CD4-positive, alpha-beta T cell treated with Interleukin-21 for 1 hour (primary cell): ENCODE measurements at places on chromosomes 16 and 17.

DNA sequence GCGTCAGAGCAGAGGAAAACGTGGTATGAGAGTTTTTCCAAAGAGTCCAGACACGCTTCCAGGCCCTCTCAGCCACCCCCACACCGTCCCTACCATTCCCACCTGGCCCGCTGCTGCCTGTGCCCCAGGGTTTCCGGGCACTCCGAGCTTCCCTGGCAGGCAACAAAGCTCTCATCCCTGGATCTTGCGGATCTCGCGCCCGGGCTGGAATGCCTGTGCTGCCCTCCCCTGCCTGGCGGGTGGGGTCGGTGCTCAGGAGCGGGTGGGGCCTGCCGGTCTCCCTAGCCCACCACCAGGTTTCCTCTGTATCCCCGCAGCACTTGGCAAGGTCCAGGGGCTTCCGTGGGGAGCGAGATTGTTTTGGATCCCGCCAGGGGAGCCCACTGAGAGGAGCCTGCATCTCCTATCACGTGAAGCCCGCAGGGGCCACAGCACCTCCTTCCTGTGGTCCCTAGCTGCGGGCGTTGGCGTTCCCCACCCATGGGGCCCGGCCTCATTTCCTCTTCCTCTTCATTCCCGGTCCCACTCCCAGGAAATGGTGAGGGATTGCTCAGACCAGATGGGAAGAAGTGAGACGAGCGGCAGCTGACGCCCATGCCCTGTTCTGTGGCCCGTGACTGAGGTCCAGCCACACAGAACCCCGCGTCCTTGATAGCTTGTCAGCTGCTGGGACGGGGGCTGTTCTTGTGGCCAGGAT is 11.0 kb downstream of the TBC1D24 start:
- no peak for DNase-seq

DNA sequence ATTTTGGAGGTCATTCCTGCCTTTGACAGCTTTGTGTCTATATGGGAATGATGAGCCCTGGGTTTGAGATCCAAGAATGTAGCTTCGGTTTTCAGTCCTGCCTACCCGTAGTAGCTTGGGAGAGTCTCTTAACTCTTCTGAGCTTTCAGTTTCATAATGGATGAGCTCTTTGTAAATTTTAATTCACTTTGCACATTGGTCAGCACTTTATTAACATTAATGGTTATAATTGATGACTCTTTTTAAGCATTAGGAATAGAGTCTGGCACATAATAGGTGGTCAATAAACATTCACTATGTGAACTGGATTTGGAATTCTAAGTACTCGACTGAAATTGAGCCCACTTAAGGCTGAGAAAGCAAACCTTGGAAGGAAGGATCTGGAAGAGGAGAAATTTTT is 17.3 kb downstream of the GPR139 start:
- DNase-seq: no peak

DNA sequence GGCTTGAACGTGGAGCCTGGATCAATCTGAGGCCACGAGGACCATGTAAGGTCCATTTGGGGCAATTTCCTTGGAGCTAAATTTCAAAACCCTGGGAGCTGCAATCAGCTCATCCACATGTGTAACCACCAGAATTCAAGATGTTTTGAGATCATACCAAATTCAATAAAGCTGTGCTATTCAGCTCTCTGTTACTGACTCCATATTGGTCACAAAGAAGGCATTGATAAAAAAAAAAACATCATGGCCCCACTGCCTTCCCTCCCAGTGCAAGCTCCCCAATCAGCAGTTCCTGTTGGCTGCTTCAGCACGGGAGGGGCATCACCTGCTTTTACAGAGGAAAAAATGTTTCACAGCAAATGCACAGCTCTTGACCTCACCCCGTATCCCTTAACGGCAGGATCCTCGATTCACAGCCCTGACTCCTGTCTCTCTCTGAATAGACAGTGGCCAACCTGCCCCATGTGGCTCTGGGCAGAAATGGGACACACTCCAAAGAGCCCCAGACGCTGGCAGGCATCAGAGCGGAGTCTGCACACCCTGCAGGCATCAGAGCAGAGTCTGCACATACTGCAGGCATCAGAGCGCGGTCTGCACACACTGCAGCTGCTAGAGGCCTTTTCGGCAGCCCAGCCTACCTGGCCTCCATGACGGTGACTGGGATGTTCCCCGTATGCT is 37.1 kb downstream of the FANCA start:
- DNase-seq: no peak

GRCh38 chr17:40168262-40168832 is 8.9 kb upstream of the RAPGEFL1 start:
- peak; percentile 76 for DNase-seq

GRCh38 chr17:6070913-6071511 is 833 bp downstream of the WSCD1 start:
- no peak for DNase-seq

DNA sequence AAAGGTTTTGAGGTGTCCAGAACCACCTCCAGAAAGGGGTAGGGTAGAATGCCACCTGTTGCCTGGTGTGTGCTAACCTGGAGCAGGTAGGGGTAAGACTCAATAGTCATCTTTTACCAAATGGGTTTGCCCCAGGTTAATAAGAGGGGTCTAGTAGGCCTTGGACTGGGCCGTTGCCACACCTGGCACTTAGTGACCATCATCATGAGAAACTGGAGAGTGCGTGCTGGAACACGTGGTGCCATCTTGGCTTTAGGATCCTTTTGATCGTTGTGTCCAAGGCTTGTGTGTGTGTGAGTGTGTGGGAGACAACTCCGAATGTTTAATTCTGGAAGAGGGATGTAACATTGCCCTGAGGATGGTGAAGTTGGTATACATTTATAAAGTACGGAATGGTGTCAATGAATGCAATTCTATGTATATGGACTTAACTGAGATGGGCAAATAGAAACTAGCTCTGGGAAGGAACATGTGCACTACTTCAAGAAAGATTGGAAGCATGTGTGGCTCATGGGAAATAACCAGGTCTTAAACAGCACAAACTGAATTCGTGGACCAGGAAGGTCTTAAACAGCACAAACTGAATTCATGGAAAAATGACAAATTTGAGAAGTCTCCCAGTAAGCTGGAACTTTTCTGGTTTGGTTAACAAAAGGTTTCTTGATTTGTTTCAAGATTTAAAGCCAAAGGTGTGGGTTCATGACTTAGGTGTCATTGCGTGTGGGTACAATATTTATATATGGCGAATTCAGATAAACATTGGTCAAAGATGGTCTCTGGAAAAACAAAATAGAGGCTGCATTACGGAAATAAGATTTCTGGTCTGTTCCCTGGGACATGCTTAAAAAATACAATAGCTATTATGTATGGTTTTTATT is 7.2 kb downstream of the FUS start:
- DNase-seq: no peak

GRCh38 chr17:66518677-66519076 is 216.3 kb downstream of the PRKCA start:
- DNase-seq: no peak

- DNase-seq: no peak
Measured at GRCh38 chr17:61641715-61642114, 50.7 kb upstream of the NACA2 start.

GRCh38 chr16:15573274-15573895 is 69.6 kb downstream of the MARF1 start:
- DNase-seq: no peak

DNA sequence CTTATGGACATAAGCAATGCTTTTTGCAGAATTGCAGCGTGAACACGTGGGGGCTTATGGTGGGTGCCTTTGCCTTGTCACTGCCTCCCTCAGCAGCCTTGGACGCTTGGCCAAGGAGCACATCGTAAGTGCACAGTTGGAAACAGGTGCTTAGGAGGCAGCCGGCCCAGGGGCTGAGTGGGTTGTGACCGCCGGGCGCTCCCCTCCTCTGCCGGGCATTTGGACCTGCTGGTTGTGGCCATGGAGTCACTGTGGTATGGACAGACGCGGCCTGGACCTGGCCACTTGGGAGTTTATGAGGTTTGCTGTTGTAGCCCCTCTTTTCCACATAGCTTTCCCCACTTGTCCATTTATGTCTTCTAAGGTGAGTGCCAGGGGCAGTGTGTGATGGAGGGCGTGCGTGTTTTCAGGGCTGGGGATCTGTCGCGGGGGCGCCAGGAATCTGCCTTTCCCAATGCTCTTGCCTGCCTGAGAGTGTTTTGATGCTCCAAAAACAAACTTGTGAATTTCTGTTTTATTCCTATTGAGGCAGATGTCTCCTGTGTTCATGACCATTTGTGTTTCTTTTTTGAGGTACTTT is 49.2 kb downstream of the PDPK1 start:
- DNase-seq: no peak

DNA sequence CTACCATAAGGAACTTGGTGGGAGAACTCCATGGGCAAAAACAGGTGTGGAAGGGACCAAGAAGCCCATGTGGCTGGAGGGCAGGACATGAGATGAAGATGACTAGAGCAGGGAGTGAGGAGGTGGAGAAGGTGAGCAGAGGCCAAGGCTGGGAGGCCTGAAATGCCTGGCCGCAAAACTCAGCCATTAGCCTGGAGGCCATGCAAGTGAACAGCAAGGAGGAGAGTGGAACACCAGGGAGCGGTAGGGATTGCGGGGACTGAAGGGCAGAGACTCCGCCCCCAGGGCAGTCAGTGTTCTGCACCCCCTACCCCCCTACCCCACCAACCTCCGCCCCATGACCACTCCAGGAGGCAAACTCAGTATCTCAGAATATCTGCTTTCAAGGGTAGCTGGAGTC is 17.0 kb downstream of the BCL7C start:
- DNase-seq: no peak

GRCh38 chr16:84194470-84195200 is 3.7 kb downstream of the ADAD2 start:
- DNase-seq: peak; percentile 22

GRCh38 chr16:57541754-57542435 is 548 bp upstream of the ADGRG5 start:
- no peak for DNase-seq

DNA sequence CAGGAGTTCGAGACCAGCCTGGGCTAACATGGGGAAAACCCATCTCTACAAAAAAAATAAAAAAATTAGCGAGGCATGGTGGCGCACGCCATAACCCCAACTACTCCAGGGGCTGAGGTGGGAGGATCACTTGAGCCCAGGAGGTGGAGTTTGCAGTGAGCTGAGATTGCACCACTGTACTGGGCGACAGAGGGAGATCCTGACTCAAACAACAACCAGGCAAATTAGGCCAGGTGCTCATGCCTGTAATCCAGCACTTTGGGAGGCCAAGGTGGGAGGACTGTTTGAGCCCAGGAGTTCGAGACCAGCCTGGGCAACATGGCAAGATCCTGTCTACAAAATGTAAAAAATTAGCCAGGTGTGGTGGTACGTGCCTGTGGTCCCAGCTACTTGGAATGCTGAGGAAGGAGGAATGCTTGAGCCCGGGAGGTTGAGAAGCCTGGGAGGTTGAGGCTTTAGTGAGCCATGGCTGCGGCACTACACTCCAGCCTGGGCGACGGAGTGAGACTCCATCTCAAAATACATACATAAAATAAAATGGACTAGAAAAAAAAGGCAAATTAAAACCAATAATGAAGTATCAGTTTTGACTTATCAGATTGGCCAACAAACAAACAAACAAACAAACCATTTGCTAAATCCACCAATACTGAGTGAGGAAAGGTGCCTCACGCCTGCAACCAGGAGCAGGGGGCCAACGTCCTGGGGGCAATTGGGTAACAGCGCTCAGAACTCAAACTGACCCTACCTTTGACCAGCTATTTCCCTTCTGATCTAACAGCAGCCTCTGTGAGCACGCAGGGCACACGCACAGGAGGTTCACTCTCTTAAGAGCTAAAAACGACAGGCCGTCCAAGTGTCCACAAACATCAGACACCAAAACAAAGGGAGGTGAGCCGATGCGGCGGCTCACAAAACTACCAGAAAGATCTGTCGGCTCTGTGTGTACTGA is 19.4 kb upstream of the FASN start:
- no peak for DNase-seq

- no peak for DNase-seq
Measured at GRCh38 chr17:31560616-31561235, 169.3 kb downstream of the RAB11FIP4 start.

GRCh38 chr17:77208217-77208808 is 67.5 kb downstream of the SEC14L1 start:
- DNase-seq: no peak

GRCh38 chr17:53979991-53980390 is 157.3 kb downstream of the KIF2B start:
- no peak for DNase-seq

DNA sequence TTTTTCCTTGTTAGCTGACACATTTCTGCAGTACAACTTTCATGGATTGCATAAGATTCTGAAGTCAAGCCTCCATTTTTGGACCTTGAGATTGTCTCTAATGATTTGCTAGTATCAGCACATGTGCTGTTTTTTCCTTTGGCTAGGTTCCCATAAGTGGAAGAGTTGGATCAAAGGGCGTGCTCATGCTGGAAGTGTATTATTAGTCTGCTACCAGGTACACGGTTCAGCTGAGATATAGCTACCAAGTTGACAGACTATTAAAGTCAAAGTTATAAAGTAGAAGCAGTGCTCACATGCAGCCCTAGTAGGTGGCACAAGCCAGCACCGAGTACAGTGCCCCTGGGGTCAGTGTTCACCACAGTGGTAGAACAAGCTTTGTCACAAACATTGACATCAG is 3.2 kb downstream of the FAHD1 start:
- DNase-seq: no peak

GRCh38 chr17:6660805-6661463 is 9.4 kb downstream of the C17orf100 start:
- no peak for DNase-seq

- DNase-seq: no peak
Measured at GRCh38 chr17:68674029-68674925, 73.1 kb upstream of the FAM20A start.

DNA sequence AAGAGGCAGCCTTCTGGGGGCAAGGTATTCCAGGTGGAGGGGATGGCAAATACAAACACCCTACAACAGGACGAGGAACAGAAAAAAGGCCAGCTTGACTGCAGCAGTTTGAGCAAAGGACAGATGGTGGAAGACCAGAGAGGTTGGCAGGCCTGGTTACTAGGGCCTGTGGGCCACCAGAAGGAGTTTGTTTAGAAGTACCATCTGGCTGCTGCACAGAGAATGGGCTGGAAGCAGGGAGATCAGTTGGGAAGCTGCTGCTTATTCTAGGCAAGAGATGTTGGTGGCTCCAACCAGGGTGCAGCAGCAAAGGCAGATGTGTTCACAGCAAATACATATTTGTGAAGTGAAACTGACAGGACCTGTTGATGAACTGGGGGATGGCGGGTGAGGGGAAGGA is 2.9 kb upstream of the YPEL2 start:
- no peak for DNase-seq

GRCh38 chr17:46819906-46820351 is 1.4 kb upstream of the WNT3 start:
- no peak for DNase-seq

DNA sequence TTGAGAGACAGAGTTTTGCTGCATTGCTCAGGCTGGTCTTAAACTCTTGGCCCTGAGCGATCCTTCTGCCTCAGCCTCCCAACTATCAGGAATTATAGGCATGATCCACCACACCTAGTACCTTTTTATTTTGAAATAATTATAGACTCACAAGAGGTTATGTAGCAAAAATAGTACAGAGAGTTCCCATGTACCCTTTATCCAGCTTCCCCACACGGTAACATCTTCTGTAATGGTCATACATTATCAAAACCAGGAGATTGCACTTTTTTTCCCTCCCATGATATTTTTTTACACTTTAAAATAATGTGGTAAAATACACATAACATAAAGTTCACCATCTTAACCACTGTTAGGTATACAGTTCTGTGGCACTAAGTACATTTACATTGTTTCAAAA is 28.8 kb upstream of the CACNG4 start:
- no peak for DNase-seq

GRCh38 chr16:21625026-21625425 is 25.6 kb downstream of the METTL9 start:
- DNase-seq: no peak
